ENCODE measurements at places on chromosomes 16 and 17. TPM values are rescaled to one million over a fixed set of nuclear protein-coding genes. Genes with fewer than 3 reads are reported as not detected.

GRCh38 chr17:15955793-15956541 lies 11.0 kb downstream of the ADORA2B start:
- DNase-seq, result no peak

DNA sequence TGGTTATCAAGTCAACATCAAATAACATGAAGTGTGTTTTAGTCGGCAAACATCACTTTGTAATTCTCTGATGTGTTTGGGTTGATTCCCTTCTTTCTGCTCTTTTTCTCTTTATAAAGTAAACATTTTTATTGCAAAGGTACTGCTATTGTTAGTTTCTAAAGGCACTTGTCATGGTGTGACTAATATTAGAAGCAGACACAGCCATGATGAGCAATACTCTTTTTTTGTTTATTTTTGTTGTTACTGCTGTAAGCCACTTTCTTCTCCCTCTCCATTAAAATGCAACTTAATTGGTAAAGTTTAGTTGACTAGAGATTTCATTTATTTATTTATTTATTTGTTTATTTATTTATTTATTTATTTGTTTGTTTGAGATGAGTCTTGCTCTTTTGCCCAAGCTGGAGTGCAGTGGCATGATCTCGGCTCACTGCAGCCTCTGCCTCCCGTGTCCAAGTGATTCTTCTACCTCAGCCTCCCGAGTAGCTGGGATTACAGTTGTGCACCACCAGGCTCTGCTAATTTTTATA lies 424.7 kb downstream of the WWOX start:
- no peak for DNase-seq

- DNase-seq, result no peak
These were observed 102.0 kb upstream of the ADAMTS18 start for GRCh38 chr16:77536809-77537208.

NPIPA8 gene
- 3.9 TPM for polyA plus RNA-seq

SPATA22 gene
- 1.5 TPM for polyA plus RNA-seq

DNA sequence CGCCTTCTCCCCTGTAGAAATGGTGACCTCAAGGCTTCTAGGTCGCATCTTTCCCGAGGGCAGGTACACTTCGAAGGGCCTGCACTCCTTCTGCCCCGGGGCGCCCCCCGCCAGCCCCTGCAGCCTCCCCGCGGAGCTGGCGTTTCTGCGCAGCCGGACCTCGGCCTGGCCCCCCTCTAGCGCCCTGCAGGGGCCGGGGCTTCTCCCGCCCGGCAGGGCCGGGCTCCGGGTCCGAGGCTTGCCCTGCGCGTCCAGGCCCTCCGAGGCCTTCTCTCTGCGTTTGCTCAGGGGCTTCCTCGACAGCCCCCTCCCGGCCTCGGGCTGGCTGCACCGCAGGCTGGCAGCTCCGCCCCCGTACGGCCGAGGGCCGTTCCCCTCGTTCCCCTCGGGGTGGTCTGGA lies 2.1 kb downstream of the MEFV start:
- no peak for DNase-seq

BAIAP3 gene
- 1.6 TPM for polyA plus RNA-seq

OR3A3 gene
- not detected for polyA plus RNA-seq

GRCh38 chr16:69402439-69402838 lies 16.6 kb upstream of the TERF2 start:
- no peak for DNase-seq

- peak; percentile 48 for DNase-seq
These were observed 22.3 kb downstream of the ACTG1 start for GRCh38 chr17:81489998-81490992.

- DNase-seq, result peak; percentile 82
These were observed 192.9 kb downstream of the CCDC182 start for GRCh38 chr17:57552114-57552624.

SLX4 gene
- polyA plus RNA-seq, result 1.9 TPM

GRCh38 chr16:1102333-1102700 lies 6.3 kb upstream of the C1QTNF8 start:
- no peak for DNase-seq

DNA sequence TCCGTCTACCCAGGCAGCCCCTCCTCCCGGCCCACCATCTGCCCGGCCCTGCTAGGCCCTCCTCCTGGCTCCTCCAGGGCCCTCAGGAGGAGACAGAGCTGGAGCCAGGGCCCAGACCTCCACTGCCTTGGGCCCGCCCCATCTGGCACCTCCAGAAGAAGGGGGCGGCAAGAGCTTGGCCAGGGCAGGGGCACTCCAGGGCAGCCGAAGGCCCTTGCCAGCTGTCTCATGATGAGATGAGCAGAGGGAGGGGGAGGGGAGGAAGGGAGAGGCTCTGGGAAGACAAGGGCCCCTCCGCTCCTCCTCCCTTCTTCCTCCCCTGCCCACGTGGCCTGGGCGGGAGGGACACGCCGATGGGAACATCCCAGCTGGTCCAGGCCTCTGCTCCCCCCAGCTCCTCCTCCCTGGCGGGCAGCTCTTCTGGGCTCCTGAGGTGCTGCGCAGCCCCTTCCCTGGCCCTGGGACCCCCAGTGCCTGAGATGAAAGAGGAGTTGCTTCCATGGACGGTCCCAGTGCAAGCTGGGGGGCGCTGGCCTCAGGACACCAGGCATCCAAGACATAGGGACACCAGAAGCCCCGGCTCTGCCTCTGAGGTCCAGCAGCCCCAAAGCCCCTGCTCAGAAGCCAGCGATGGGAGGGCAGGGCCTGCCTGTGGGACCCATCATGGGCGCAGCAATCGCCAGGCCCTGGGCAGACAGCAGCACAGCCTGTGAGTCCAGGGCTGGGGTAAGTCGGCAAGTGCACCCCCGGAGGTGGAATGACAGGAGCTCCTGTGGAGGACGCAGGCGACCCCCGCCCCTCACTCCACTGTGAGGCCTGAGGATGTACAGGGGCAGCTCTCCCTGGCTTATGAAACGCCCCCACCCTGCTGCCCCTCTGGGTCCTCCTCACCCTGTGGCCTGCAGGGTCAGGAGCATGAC lies 23.6 kb upstream of the ENPP7 start:
- DNase-seq, result no peak

GRCh38 chr16:84563786-84564420 lies 54.0 kb downstream of the COTL1 start:
- no peak for DNase-seq

ELAC2 gene
- 28.2 TPM for polyA plus RNA-seq

PNMT gene
- polyA plus RNA-seq, result 32.7 TPM

DYNLRB2 gene
- not detected for polyA plus RNA-seq

- DNase-seq, result no peak
These were observed 368.0 kb upstream of the RBFOX1 start for GRCh38 chr16:6964679-6965078.

GRCh38 chr16:17364319-17365210 lies 106.2 kb downstream of the XYLT1 start:
- DNase-seq, result no peak

- no peak for DNase-seq
These were observed 165.9 kb upstream of the TNRC6C start for GRCh38 chr17:77792626-77793025.

ODAD4 gene
- polyA plus RNA-seq, result 0.72 TPM

- DNase-seq, result no peak
These were observed 27.5 kb downstream of the TRIM25 start for GRCh38 chr17:56886288-56886731.

CCL14 gene
- polyA plus RNA-seq, result 114 TPM

- DNase-seq, result peak; percentile 50
These were observed 27.0 kb downstream of the LGALS3BP start for GRCh38 chr17:78952706-78953105.

DNA sequence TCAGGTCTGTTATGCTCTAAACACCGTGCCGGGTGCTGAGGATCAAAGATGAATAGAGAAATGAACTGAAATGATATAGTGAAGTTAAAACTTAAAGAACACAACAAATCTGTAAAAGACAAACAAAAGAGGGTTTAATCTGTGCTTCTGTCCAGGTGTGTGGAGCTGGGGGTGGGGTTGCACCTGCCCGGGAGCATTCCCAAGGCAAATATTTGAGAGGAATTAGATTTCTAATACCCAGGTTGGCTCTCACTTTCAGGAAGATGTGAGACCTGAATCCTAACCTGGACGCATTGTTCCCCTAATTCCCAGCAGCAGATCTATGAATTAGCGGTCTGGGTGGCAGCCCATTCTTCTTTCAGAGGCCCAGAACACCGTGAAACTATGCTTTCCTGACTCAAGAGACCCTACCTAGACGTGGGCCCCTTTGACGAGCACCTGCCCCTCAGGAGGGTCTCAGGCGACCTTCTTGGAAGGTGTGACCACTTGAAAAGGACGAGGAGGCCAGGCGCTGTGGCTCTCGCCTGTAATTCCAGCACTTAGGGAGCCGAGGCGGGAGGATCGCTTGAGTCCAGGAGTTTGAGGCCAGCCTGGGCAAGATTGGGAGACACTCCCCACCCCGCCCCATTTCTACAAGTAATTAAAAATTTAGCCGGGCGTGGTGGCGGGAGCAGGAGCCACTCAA lies 677 bp upstream of the RANGRF start:
- DNase-seq, result no peak

KRTAP16-1 gene
- not detected for polyA plus RNA-seq

DNA sequence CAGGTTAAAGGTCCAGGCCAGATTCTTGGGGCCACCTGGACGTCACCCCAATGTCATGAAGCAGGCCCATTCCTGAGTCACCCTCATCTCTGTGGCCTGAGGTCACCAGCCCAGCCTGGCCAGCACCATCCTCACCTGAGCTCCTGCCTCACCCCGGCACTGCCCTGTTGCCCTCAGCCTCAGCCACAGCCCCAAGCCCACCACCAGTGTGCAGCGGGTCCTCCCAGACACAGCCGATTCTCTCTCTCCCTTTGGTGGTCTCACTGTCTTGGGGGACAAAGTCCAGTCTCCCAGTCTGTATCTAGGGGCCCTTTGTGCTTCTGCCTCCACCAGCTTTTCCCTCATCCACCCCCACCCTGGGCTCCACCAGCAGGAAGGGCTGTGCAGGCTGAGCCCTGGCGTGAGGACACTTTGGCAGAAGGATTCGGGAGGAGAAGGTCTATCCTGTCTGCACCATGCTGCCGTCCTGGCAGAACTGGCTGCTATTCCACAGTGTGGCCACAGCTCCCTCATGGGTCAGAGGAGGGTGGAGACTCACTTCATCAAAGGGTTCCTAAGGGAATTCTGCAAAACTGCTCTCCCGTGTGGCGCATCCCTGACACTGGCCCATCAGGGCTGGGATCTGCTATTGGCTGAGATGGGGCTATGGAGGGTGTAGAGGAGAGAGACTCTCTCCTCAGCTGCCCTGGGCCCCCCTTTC lies 64.3 kb downstream of the PRMT7 start:
- DNase-seq, result peak; percentile 18

DNA sequence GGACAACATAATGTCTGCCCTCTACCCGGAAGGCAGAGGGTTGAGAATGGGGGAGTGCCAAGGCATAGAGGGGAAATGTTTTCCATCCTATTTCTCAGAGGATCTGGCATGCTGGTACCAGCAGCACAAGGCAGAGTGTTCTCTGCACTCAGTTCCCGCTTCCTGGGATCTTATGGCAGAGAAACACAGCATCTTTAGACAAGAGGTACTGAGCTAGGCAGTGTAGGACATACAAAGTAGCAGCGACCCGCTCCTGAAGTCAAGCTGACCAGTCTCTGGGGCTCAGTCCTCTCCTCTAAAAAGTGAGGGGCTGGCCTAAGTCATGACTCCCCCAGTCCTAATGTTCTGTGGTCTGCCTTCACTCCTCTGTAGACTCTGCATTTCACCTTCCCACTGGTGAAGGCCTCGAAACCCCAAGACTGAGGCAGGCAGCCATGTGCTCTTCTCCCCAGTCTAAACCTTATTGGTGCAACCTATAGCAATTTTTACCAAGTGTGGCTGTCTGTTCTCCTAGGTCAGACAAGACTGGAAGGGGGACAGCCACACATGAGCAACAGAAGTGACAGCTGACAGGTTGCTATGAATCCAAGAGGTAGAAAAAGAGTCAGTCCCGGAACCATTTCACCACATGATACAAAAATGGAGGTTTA lies 11.3 kb upstream of the TSPOAP1 start:
- DNase-seq, result no peak

QRICH2 gene
- polyA plus RNA-seq, result 2.1 TPM

- no peak for DNase-seq
These were observed 47.3 kb downstream of the BRIP1 start for GRCh38 chr17:61815863-61816503.

DNA sequence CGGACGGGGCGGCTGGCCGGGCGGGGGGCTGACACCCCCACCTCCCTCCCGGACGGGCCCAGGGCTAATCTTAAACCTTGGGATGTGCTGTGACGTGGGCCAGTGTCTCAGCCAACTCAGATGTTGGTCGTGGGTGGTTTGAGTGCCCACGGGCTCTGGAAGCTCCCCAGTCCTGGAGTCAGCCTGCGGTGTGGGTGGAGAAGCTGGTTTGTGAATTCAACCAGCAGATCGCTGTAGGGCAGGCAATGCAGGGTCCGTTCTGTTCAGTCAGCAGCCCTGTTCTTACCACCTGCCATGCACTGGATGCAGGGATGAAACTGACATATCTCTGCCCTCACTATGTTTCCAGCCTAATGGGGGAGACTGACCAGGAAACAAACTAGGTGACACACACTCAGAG lies 8.0 kb upstream of the ZNF500 start:
- DNase-seq, result peak; percentile 19

DNA sequence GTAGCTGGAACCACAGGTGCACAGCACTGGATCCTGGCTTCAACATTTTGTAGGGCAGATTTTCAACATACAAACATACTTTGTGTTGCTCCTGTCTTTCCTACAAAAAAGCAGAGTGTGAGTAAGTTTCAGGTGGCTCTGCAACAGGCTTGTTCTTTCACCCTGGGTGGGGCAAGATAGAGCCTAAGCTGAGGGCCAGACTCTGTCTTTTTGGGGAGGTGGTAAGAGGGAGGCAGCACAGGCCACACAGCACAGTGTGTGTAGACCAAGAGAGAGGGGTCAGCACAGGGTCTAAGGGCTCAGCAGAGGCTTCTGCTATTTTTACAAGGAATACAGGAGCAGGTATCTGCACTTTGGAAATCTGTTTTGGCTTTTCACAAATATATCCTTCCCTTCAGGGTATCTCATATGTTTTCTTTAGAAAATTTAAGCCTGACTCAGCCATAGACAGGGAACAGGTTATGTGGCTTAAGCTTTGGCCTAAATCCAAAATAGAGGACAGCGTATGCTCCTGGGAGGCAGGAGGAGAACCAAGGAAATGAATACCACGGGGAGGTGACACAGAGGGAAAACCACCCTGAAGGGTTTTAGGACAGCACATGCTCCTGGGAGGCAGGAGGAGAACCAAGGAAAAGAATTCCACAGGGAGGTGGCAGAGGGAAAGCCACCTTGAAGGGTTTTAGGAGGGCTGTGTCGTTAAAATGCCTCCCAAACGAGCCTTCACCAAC lies 21.6 kb downstream of the EMC8 start:
- DNase-seq, result no peak

SPG7 gene
- 96.7 TPM for polyA plus RNA-seq

Measured in right cardiac atrium (tissue), 5 donors.